Breast epithelium (tissue), 4 donors: ENCODE measurements at places on chromosomes 16 and 17.

- DNase-seq, result no peak
Observed at GRCh38 chr17:9259419-9259818, 238.1 kb downstream of the NTN1 start.

- DNase-seq, result no peak
Observed at GRCh38 chr16:71564335-71564967, 12.4 kb downstream of the TAT start.

- DNase-seq, result no peak
Observed at GRCh38 chr16:14303639-14304394, 232.7 kb downstream of the MRTFB start.

GRCh38 chr16:89385712-89386111 is 104.6 kb downstream of the ANKRD11 start:
- no peak for DNase-seq

- no peak for DNase-seq
Observed at GRCh38 chr16:3475604-3476375, 19.5 kb downstream of the C16orf90 start.

- DNase-seq, result no peak
Observed at GRCh38 chr17:7173687-7174602, 5.2 kb downstream of the ASGR1 start.

DNA sequence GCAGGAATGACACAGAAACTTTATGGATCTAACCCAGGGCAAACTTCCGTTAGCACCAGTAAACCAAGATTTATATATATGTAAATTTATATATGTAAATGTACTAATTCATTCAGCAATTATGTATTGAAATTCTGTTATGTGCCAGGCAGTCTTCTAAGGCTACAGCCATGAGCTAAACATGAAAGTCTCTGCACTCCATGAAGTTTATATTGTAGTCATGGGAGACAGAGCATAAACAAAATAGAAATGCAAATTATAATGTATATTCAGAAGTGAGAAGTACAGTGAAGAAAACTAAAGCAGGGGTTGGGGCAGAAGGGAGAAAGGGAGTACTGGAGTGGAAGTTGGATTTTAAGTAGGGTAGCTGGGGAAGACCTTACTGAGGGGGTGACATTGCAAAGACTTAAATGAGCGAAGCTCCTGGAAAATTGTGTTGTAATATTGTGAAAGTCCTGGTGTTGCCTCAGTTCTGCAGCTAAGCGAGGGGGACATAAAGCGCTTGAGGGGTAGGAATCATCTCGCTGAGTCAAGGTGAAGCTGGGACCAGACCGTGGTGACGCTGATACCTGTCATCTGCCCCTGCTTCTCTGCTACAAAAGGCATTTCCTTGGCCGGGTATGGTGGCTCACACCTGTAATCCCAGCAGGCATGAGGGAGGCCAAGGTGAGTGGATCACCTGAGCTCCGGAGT is 64.8 kb downstream of the YPEL2 start:
- DNase-seq, result no peak

DNA sequence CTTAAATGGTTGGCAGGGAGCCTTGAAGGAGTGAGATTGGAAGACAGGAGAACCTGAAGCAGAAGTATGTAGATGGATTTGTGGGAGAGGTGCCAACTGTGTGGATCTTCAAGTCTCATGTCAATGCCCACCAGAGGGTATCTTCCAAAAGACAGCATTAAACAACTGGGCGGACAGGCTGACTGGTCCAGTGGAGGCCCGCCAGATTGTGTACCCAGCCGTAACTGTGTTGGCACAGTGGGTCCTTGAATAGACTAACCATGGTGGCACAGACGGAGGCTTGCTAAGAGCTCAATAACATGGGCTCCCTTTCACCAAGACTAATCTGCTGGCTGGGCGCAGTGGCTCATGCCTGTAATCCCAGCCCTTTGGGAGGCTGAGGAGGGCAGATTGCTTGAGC is 24.2 kb upstream of the RBBP6 start:
- no peak for DNase-seq

GRCh38 chr17:14581186-14581830 is 280.4 kb downstream of the HS3ST3B1 start:
- DNase-seq, result no peak

DNA sequence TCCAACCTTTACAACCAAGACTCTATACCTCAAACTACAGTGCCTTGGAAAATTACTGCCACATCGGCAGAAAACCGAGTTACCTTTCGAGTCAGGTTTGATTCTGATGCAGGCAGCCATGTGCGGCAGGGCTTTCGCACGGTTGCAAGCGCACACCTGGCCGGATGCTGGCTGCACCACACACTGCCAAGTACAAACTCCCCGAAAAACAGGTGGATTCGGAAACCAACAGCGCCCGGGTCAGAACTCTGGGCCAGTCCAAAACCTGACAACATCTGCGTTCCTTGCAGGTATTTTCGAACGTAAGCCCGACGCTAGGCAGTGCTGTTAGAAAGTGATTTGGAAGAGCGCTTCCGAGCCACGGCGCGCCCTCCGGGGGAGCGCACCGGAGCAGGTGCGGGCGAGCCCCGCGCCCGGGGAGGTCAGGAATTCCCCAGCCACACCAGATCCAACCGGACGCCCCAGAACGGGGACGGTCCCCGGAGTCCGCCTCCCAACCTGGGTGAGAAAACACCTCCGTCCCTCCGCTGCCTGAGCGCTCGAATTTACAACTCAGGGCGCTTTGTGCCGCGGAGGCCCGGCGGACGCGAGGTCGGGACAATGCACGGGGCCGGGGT is 1.2 kb downstream of the USP7 start:
- no peak for DNase-seq

DNA sequence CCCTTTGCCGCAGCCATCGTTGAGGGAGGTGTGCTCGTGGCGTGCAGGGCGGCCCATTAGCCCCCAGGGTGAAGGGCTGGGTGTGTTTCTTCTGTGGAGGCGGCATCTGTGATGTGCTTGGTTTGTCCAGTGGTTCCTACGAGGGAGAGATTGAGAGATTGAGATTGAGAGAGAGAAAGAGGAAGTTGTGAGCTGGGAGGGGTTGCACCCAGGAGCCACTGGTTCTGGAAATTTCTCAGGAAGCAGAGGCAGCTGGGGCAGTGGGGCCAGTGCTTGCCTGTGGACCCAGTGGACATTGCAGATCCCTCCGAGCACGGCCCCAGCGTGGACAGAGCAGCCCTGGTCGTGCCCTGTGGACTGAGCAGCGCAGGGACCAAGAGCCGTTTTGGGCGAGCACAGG is 72.0 kb upstream of the ZNF750 start:
- DNase-seq, result no peak

GRCh38 chr16:58411736-58412614 is 19.7 kb downstream of the GINS3 start:
- no peak for DNase-seq

- DNase-seq, result peak; percentile 62
Observed at GRCh38 chr17:73625991-73626673, 18.1 kb downstream of the SDK2 start.

- no peak for DNase-seq
Observed at GRCh38 chr16:22300427-22301071, 3.3 kb downstream of the POLR3E start.

DNA sequence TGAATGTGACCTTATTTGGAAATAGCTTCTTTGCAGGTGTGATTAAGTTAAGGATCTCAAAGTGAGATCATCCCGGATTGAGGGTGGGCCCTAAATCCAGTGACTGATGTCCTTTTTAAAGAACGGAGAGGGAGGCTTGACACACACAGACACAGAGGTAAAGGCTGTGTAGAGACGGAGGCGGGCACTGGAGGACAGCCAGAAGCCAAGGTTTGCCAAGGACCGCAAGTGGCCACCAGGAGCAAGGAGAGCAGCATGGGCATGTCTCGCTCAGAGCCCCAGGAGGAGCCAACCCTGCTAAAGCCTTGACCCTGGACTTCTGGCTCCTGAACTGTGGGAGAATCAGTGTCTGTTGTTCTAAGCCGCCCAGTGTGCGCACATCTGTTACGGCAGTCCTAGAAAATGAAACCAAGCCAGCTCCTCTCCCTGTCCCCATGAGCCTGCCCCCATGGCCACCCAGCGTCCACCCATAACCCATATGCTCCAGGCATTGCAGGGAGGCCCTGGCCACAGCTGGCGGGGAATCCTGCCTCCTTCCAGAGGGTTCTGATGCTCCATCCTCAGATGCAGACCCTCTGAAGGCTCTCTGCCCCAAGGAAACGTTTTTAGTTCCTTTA is 15.2 kb downstream of the CNGB1 start:
- peak; percentile 70 for DNase-seq

- no peak for DNase-seq
Observed at GRCh38 chr16:87166321-87166720, 150.9 kb downstream of the C16orf95 start.

- no peak for DNase-seq
Observed at GRCh38 chr16:85798901-85799496, 345 bp downstream of the EMC8 start.

DNA sequence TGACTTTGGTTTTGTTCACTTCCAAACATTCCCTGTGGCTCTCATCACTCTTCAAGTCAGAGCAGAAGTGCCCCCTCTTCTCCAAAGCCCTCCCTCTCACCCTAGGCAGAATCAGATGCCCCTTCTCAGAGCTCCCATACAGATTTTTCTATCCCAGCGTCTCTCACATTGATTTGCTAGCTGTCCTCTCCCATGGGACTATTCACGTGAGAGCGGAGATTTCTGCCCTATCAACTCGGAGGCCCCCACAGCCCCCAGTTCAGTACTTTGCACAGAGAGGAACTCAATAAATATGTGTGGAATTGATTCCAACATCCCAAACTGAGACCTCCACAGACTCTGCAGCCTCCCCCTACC is 182.6 kb downstream of the C16orf78 start:
- DNase-seq, result no peak

- no peak for DNase-seq
Observed at GRCh38 chr17:44565866-44566443, 8.7 kb downstream of the FZD2 start.

DNA sequence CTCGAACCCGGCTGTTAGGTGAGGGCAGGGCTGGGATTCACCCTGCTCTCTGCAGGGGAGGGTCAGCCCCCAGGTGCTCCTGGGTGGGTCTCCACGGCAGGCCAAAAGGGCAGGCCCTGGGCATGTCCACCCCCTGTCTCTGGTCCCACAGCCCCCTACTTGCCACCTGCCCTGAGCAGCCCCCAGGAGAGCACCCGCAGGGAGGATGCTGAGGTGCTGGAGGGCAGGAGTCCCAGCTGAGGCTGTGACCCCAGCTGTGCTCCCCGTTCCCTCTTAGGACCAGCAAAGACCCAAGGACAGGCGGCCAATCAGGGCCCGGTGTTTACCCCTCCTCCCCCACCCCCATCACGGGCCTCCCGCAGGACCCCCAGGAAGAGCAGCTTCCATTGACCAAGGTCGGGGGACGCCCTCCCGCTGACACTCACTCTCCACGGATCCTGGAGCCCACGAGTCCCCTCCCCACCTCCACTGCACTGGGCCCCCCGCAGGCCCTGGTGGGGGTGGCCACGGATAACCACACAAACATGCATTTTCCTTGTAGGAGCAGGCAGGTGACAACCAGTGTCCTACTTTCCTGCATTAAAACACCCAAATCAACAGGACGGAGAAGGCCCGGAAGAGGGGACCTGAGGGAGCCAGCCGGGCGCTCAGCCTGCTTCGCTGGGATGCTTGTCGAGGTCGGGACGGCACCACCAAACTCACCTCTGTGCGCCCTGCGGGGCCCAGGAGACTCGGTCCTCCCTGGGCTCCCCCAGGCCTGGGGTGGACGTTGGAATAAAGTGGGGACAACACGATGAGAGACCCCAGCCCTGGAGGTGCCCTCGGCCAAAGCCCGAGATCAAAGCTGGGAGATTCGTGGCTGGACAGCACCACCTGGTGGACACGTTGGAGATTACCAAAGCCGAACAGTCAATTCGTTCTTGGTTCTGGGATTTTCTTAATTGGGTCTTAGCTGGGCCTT is 22.5 kb upstream of the ENPP7 start:
- peak; percentile 35 for DNase-seq

GRCh38 chr17:19714542-19715411 is 1.6 kb downstream of the SLC47A2 start:
- no peak for DNase-seq
